Keratinocyte (primary cell): ENCODE measurements at places on chromosomes 12 and 14. TPM values are rescaled to one million over a fixed set of nuclear protein-coding genes. Genes with fewer than 3 reads are reported as not detected.

DNA sequence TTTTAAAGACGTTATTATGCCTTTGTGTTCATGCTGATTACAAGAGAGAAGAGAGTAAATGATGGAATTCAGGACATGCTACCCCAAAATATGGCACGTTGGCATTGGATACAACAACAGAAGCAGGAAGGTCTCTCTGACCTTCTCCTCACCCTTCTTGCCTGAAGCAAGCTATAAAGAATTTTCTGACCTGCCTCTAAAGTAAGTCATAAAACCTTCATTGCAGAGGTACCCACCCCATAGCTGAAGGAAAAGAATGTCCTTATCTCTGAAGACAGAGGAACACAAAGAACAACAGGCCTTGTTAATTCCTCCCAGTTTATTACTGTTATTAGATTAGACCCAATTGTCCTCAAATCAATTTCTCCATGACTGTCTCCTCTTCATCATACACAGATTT lies 176.2 kb downstream of the FBXL14 start:
- no peak for DNase-seq

The ALX1 gene
- polyA plus RNA-seq, result not detected in 3 replicates

DNA sequence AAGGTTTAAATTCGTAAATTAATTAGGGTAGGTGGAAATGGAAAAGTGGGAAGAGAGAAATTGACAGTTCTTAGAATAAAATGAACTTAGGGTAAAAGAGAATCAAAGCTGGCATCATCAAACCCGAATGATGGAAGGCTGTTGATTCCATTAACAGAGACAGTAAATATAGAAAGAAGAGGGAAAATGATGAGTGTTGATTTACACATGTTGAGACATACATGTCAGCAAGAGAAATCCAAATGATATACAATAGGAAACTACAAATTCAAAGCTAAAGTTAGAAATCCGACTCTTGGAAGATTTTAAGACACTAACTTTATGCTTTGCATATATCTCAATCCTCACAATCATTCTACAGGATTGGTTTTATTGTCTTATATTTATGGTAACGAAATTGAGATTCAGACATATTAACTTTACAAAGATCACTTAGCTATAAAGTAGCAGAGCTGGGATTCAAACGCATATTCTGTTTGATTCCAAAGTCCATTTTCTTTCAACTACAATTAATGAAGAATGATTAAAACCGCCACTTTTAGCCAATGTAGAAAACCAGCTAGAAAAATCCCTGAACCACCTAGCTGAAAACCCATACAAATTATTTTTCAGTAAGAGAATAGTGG lies 30.2 kb downstream of the LIMA1 start:
- DNase-seq, result no peak

GRCh38 chr12:32455607-32456071 lies 56.3 kb downstream of the FGD4 start:
- peak; percentile 40 for DNase-seq

The C12orf76 gene
- 4.8 to 10.9 TPM (median 7.3 TPM) in 3 replicates for polyA plus RNA-seq

The SERPINA3 gene
- 0.33 to 1.5 TPM (median 0.50 TPM) in 3 replicates for polyA plus RNA-seq

GRCh38 chr14:105053996-105054395 lies 11.2 kb downstream of the GPR132 start:
- DNase-seq, result no peak

DNA sequence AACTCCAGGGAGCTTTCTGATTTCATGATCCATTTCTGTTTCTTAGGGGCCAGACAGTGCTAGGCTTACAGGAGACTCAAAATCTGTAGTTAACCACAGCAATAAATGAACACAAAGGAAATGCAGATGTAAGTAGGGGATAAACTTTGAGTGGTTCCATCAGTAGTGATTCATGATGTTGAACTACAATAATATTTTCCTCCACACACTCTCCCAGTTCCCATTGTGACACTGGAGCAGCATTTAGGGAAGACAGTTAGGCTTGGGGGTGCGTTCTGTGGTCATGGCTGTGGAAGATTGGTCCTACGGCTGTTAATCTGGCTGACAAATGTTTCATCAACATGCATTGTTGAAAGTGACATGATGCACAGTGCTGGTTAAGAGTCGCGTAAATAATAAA lies 66.9 kb downstream of the HMGA2 start:
- no peak for DNase-seq

- DNase-seq, result no peak
Measured at GRCh38 chr14:92677087-92677668, 71.2 kb downstream of the LGMN start.

- DNase-seq, result no peak
Measured at GRCh38 chr12:47021298-47021697, 58.1 kb upstream of the PCED1B start.

DNA sequence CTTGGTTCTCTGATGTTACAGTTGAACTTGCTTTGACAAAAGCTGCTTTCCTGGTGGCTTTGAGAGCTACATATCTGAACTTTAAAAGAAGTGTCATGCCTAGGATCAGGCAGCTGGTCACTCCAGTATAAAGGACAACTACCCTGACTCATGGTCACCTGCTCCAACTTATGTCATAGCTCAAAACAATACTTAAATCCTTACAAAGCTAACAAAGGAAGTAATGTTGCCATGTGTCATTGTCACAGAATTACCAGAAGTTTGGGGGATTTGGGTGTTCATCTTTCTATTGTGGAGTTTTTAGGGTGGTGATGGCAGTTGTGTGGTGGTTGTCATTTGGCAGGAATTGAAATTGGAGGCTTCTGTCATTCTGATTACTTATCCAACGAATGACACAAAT lies 1.8 kb upstream of the TCP11L2 start:
- DNase-seq, result no peak

- no peak for DNase-seq
Measured at GRCh38 chr12:81520064-81520945, 238.8 kb downstream of the PPFIA2 start.

The SIX4 gene
- polyA plus RNA-seq, result 2.5 to 4.5 TPM (median 4.0 TPM) in 3 replicates

DNA sequence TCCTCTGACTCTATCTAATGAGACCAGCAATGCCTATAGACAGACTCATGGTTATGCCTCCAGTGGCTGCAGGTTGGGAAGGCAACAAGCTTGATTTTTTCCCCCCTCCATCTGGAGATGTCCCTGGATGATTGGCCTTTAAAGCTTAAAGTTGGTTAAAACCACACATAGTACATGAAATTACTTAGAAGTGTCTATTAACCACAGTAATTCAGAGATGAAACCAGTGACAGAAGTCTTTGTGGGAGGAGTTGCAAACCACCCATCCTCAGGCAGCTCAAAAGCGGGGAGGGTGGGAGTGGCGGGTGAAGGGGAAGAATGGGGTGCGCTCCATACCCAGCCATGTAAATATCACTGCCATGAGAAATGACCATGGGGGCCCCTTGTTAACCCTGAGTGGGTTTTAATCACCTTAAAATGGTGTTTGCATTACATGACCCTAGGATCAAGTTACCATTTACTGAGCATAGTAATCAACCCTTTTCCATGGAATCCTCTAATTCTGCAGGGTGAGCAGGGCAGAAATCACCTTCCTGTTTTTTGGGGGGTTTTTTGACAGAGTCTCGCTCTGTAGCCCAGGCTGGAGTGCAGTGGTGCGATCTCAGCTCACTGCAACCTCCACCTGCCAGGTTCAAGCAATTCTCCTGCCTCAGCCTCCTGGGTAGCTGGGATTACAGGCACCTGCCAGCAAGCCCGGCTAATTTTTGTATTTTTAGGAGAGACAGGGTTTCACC lies 133.5 kb downstream of the FOXN3 start:
- DNase-seq, result no peak

DNA sequence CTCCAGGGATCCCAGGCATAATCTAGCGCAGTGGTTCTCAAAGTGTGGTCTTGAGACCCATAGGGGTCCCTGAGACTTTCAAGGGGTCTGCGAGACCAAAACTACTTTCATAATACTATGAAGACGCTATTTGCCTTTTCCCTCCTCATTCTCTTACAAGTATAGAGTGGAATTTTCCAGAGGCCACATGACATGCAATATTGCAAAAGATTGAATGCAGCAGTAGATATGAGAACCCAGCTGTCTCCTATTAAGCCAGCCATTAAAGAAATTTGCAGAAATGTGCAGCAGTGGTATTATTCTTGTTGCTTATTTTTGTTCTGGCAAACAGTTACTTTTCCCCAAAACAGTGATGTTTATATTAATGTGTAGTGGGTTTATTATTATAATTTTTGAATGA lies 62.8 kb downstream of the VWF start:
- no peak for DNase-seq

- no peak for DNase-seq
Measured at GRCh38 chr12:69241438-69242092, 2.2 kb downstream of the CPSF6 start.

GRCh38 chr12:7877420-7877819 lies 4.7 kb upstream of the SLC2A14 start:
- DNase-seq, result no peak

The TMEM117 gene
- polyA plus RNA-seq, result 4.9 to 8.5 TPM (median 7.4 TPM) in 3 replicates

The LMO3 gene
- polyA plus RNA-seq, result not detected in 3 replicates

GRCh38 chr14:44099743-44100488 lies 407.2 kb downstream of the FSCB start:
- DNase-seq, result no peak

DNA sequence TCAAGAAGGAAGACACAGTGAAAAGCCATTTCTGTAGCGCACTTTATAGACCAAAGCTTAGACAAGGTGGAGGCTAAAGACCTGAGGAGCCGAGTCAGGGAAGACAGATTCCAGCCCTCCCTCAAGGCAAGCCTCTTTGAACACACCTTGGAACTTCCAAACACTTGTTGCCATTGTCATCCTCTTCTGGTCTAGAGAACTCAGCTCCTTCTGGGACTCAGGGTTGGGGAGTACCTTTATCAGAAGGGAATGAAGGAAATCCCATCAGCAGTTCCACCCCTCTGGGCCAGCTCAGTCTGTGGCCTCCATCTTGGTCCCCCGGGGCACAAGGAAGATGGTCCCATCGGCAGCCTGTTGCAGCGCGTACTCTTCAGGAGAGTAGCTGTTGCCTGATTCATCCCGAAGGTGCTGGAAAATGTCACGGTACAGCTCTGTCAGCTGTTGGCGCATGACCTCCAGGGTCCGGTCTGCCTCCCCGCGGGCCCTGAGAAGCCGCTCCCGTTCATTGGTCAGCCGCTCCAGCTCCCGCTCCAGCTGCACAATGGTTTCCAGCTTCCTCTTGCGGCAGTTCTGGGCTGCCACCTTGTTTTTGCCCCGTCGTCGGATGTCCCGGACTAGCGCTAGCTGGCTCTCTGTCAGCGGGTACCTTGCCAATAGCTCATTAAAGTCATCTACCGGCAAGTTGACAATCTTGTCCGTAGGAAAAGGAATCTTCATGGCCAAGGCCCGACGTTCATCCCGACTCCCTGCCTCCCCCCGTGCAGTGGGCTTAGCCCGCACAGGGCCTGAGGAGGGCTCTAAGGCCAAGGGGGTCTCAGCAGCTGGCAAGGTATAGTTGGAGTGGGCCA lies 8.5 kb downstream of the NFE2 start:
- no peak for DNase-seq

DNA sequence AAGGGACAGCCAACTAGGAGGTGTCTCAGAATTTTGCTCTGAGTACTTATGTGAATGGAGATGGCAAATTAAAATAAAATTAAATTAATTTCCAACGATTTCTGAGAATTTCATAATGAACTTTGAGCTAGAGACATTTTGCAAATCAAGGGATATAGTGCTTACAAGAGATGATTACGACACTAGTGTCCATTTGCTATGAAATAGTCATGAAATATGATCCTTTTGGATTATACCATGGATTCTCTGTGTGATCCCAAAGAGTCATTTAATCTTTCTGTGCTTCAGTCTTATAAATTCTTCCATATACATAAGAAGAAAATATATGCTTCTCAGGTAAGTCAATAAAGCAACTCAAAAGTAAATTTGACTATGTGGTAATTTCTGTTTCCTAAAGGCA lies 240.6 kb downstream of the SLC25A21 start:
- no peak for DNase-seq

DNA sequence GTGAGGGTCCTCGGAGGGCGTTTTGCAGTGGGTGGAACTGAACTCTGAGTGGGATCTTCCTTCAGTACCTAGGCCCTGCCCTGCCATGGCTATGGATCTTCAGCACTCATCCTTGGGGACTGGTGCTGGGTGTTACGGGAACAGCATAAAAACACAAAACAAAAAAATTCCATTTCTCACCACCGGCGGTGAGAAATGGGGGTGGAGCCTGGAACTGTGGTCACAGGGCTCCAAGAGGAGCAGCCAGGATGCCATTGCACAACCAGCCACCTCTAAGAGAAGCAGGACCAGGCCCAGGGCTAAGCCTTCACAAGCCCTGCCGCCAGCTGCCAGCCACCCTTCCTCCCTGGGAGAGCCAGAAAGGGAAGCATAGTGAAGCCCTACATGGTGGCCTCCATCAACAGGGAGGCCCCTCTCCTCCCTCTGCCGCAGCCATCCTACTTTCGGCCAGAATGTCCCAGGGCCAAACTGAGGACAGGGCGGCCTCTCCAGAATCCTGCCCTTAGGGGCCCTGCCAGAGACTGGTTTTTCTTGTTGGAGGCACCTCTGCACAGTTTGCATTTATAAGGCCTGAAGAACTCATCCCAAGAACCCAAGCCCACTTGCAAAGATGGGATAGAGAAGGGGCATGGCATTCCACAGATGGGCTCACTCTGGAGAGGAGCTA lies 76.5 kb downstream of the VCPKMT start:
- no peak for DNase-seq

GRCh38 chr12:68891141-68891540 lies 41.8 kb downstream of the CPM start:
- no peak for DNase-seq

GRCh38 chr12:15074351-15074750 lies 101.5 kb downstream of the PDE6H start:
- no peak for DNase-seq
